ENCODE measurements at places on chromosomes 12 and 14.

- no peak for DNase-seq
These were observed 319.2 kb downstream of the NUAK1 start for GRCh38 chr12:105819549-105819948.

DNA sequence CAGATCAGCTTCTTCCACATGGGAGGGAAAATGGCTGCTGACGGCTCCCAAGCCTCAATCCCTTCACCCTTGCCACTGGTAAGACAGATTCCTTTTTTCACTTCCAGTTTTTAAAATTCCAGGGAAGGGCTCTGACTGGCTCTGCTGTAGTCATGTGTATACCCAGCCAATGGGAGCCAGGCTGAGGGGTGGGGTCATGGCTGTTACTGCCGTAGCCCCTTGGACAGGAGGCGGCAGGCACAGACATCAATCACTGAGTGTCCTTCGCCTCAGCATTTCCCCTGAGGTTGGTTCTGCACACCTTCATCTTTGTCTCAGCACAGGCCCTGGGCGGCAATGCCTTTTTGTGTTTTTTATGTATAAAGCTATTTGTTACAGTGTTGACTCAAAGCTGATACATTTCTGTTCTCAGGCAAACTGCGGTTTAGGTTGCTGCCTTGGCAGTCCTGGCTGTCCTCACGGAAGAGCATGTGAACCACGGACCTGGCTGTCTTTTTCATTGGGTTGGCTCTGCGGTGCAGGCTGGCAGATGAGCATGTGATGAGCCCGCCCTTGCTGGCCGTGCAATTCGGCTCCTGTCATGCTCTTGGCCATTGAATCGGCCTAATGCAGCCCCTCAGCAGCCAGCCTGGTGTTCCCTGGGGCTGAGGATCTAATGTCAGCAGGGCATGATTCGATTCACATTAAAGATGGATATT lies 74.3 kb downstream of the PPM1A start:
- no peak for DNase-seq

DNA sequence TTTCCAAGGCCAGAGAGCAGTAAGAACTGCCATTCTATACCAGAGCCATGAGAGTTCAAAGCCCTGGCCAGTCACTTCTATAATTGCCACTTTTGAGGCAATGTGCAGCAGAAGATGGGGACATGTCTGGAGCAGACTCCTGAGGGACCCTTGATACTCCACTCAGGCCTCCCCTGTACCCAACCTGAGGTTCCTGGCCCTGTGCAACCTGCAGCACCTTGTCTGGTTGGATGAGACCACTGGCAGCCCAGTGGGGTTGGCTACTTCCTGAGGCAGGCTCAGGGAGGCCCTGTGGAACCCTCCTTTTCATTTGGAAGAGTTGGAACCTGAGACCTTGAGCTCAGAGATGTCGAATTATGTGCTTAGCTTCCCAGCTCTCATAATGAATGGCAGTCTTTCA lies 54.4 kb downstream of the GALNT16 start:
- DNase-seq = peak; percentile 19

- DNase-seq = no peak
These were observed 18.9 kb downstream of the PITPNM2 start for GRCh38 chr12:123131879-123132402.

GRCh38 chr14:50045039-50045711 lies 71.2 kb downstream of the VCPKMT start:
- DNase-seq = peak; percentile 95

GRCh38 chr14:61362072-61362750 lies 40.8 kb downstream of the PRKCH start:
- no peak for DNase-seq

DNA sequence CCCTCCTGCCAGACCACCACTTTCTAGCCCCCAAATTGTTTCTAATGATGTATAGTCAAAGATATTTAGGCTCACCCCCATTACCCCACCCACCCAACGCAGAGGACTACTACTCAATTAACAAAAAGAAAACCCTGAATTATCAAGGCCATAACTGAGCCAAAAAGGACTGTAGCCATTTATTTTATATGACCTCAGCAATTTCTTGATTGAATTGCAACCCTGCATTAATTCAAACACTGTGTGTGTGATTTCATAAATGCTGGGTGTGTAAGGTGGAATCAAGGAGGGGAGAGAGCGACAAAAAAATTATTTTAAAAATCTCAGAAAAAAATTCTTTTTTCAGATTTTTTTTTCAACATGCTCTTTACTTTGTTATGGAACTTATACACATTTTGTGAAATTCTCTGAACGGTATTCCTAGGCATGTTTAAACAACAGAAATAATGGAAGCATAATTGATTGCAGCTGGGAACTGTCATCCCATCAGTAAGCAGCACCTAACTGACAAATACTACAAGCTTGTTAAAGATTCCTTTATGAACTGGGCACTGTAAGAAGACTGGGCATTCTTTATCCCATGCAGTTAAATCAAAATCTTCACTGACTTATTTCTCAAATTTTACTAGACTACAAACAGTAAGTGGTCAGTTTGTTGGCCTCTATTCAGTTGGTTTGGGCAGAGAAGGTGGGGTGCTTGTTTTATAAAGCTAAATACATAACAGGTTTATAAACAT lies 179.1 kb downstream of the SOX5 start:
- DNase-seq = no peak

GRCh38 chr12:90940872-90941499 lies 14.0 kb downstream of the CCER1 start:
- DNase-seq = no peak

- no peak for DNase-seq
These were observed 178.8 kb downstream of the SLC38A4 start for GRCh38 chr12:46647034-46647433.

- DNase-seq = no peak
These were observed 367.4 kb downstream of the MED13L start for GRCh38 chr12:115910057-115910456.

Measured in left lobe of liver (tissue), 2 donors.